ENCODE measurements at places on chromosomes 16 and 17.

- no peak for DNase-seq
Measured at GRCh38 chr17:45794840-45795239, 10.7 kb downstream of the CRHR1 start.

- no peak for DNase-seq
Measured at GRCh38 chr16:84260766-84261554, 21.1 kb upstream of the KCNG4 start.

- DNase-seq, result no peak
Measured at GRCh38 chr17:76417499-76418143, 33.2 kb downstream of the SPHK1 start.

DNA sequence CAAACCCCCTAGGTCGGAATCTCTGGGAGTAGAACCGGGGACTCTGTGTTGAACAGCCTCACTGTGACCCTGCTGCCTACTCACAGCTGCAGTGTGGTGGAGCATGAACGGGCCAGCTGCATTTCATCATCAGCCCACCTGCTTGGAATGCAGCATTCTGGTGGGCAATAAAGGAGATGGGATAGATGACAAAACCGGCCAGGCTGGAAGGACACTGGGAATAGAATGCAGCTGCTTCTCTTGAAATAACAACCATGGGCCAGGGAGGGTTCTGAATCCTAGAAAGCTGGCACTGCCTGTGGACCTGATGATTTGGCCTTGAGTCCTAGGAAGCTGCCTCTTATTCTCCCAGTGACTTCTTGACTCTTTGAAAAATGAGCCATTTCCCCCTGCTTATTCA is 23.5 kb downstream of the CFAP97D1 start:
- DNase-seq, result no peak

- no peak for DNase-seq
Measured at GRCh38 chr16:28182801-28183200, 29.0 kb downstream of the XPO6 start.

DNA sequence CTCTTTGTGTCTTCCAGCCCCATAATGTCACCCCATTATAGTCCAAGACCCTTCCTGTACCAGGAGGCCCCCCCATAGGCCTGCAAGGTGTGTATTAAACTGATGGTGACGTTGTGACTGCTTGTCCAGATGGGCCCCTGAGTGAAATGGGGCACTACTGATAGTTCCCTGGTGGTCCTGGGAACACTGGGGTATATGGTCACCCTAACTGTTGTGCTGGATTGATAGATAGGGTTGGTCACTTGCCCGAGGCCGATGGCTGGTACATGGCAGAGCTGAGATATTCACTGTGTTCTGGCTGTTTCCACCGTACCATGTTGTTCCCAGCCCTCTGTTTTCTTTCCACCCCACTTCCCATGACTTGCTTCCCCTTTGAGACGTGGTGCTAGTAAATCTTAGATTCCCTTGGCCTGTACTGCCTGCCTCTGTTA is 4.3 kb downstream of the CNP start:
- no peak for DNase-seq

DNA sequence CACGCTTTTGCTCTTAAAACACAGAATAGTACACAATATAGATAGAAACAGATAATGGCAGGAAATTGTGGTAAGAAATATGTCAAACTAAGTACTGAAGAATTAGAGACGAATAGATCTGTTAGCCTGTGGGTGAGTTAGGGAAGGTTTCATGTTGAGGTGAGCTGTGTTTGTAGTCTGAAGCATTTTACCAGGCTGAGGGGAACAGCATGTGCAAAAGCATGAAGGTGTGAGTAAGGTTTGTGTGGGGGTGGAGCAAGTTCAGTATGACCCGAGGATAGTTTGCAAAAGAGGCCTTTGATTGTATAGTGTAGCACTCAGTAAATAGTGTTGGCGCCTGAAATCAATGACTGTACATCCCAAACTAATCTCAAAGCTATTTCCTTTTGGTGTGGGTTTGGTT is 13.8 kb downstream of the IGSF6 start:
- DNase-seq, result peak; percentile 5

DNA sequence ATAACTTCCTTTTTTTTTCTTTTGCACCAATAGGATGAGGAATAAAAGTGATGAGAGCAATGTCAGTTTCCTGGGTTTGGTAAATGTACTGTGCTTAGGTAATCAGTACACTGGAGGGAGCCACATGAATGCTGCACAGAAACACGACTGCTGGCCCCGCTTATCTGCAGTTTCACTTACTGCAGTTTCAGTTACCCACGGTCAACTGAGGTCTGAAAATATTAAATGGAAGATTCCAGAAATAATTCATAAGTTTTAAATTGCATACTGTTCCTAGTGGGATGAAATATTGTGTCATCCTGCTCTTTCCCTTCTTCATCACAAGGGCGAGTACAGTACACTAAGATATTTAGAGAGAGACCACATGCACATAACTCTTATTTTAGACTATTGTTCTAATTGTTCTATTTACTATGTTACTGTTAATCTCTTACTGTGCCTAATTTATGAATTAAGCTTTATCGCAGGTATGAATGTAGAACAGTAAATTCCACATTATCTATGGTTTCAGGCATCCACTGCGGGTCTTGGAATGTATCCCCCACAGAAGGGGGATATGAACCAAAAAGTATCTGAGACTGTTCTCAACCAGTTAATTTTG is 6.4 kb upstream of the LGALS3BP start:
- DNase-seq, result no peak

- DNase-seq, result no peak
Measured at GRCh38 chr16:19923396-19923795, 38.7 kb upstream of the GPRC5B start.

DNA sequence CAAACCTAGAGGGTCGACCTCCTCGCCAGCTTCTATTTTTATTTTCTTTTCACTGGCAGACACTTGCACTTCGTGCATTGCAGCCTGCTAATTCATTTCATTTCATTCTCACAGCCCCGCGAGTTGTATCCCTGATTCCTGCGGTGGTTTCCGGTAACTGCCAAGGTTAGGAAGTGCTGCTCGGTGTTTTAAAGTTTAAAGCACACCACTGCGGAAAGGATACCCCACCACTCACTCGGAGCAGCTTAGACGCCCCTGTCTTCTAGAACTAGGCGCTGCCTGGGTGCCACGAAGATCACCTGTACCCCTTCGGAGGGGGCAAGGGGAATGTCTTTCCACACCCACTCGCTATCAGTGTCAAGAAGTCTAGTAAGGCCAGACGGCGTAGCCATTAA is 509 bp downstream of the CNEP1R1 start:
- DNase-seq, result peak; percentile 15

DNA sequence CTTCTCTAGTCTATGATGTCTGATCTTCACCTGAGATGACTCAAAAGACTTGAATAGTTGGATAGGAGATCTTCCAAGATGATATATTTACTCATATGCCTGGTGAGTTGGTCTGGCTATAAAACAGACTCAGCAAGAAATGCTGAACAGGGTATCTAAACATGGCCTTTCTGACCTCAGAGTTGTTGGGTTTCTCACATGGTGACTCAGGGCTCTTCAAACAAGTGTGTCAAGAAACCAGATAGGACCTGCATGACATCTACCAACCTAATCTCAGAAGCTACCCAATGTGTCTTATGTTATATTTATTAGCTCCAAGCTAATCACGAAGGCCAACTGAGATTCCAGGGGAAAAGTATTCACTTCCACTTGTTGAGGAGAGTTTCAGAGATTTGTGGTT is 1477.3 kb downstream of the CDH8 start:
- DNase-seq, result no peak

- no peak for DNase-seq
Measured at GRCh38 chr17:77480509-77481215, 339.9 kb downstream of the SEC14L1 start.

DNA sequence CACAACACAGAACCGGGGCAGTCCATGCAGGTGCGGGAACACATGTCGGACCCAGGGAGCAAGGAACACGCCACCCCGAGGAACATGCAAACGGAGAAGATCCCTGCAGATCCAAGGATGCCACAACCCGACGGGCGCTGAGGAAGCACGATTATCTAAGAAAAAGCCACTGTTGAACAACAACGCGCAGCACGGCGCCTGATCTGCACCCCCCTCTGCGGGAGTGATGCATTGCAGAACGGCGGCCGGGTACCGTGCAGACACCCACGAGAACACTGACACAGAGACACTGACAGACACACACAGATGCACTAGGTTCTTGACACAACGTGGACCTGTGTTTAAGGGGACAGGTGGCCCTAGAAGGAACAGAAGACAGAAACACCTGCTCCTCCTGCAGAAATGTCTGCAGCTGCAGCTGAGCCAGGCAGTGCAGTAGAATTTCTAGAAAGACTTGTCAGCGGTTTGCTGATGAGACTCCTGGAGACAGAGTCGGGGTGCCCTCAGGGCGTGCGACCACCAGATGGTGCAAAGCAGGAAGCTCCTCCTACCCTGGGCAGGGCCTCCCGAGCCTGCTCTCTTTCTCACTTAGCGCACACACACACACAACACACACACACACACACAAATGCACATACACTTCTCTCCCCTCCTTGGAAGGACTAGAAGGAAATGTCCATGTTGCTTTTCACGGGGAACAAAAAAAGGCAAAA is 7.5 kb downstream of the NPTX1 start:
- DNase-seq, result no peak

GRCh38 chr16:9859701-9860327 is 322.4 kb downstream of the GRIN2A start:
- no peak for DNase-seq

DNA sequence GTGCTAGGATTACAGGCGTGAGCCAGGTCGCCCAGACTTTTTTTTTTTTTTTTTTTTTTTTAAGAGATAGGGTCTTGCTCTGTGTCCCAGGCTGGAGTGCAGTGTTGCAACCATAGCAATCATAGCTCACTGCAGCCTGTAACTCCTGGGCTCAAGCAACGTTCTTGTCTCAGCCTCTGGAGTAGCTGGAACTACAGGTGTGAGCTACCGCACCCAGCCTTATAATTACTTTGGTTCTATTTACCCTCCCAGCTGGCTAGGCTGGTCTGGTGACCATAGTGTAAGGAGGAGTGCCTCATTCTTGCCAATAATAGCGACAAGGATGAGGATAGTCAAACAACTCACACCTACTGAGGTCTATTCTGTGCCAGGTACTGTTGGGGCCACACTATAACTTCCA is 39.6 kb upstream of the USP7 start:
- no peak for DNase-seq

GRCh38 chr16:79805621-79806020 is 205.1 kb upstream of the MAF start:
- DNase-seq, result no peak

GRCh38 chr17:9364837-9365430 is 210.7 kb downstream of the STX8 start:
- DNase-seq, result no peak

- no peak for DNase-seq
Measured at GRCh38 chr17:64202683-64203344, 60.2 kb downstream of the TEX2 start.

GRCh38 chr16:48110982-48111381 is 44.8 kb downstream of the ABCC12 start:
- DNase-seq, result no peak

GRCh38 chr16:11395008-11395948 is 50.0 kb downstream of the RMI2 start:
- no peak for DNase-seq

- DNase-seq, result no peak
Measured at GRCh38 chr16:54442864-54443263, 156.3 kb upstream of the IRX3 start.

DNA sequence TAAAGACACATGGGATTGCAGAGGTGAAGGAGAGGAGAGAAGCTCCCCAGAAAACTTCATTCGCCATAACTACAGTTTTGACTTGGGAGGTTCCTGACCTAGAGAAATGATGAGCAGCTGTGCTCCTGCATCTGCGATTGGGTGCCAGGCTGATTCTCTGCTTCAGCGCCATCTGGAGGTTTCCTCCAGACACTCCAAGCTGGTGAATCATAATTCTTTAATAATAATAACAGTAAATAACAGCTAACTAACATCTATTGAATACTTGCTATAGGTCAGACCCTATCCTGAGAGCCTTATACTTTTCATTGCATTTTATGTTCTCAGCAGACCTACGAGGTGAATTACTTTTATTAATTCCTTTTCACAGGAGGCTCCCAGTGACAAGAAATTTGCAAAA is 575.8 kb downstream of the TOX3 start:
- no peak for DNase-seq

- DNase-seq, result no peak
Measured at GRCh38 chr16:23863511-23864422, 28.0 kb downstream of the PRKCB start.

DNA sequence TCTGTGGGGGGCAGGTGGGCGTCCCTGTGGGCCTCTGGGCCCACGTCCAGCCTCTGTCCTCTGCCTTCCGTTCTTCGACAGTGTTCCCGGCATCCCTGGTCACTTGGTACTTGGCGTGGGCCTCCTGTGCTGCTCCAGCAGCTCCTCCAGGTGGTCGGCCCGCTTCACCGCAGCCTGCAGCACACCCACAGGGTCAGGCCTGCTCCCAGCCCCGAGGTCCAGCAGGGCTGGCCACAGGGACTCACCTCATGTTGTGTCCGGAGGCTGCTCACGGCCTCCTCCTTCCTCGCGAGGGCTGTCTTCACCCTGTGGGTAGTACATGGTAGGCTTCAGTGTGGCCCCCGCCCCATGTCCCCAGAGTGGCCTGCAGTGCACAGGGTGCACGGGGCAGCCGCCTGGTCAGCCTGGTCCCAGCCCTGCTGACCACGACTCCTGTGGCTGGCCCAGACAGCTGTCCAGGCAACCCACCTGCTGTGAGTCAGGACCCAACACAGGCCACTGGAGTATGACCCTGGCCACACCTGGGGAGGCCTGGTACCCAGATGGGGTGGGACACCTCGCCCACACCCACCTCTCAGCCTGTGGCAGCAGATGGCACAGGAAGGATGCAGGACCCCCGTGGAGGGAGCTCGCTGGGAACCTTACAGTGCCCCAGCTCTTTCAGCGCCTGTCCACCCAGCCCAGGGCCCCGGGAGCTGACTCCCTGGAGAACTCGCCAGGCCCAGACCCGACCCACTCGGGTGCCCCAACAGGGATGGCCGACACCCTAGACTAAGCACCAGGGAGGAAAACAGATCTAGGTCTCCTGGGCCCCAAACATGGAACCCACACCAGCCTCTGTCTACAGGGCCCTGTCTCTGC is 23.9 kb upstream of the AATK start:
- DNase-seq, result no peak

GRCh38 chr17:57572600-57572999 is 172.5 kb downstream of the CCDC182 start:
- DNase-seq, result no peak

- DNase-seq, result no peak
Measured at GRCh38 chr16:15950869-15951268, 1.5 kb downstream of the ABCC1 start.

Data from stimulated activated naive CD4-positive, alpha-beta T cell treated with Interleukin-2 at 50 U/mL for 16 hours (primary cell).